ENCODE measurements at places on chromosomes 12 and 14. TPM values are rescaled to one million over a fixed set of nuclear protein-coding genes. Genes with fewer than 3 reads are reported as not detected.

- no peak for DNase-seq
- no peaks in the 10 kb centered on the region for H3K27me3 ChIP-seq
- H3K27ac ChIP-seq, result peak overlapping the region; percentile 54
Observed at GRCh38 chr12:39780411-39780912, 160.9 kb upstream of the ABCD2 start.

DNA sequence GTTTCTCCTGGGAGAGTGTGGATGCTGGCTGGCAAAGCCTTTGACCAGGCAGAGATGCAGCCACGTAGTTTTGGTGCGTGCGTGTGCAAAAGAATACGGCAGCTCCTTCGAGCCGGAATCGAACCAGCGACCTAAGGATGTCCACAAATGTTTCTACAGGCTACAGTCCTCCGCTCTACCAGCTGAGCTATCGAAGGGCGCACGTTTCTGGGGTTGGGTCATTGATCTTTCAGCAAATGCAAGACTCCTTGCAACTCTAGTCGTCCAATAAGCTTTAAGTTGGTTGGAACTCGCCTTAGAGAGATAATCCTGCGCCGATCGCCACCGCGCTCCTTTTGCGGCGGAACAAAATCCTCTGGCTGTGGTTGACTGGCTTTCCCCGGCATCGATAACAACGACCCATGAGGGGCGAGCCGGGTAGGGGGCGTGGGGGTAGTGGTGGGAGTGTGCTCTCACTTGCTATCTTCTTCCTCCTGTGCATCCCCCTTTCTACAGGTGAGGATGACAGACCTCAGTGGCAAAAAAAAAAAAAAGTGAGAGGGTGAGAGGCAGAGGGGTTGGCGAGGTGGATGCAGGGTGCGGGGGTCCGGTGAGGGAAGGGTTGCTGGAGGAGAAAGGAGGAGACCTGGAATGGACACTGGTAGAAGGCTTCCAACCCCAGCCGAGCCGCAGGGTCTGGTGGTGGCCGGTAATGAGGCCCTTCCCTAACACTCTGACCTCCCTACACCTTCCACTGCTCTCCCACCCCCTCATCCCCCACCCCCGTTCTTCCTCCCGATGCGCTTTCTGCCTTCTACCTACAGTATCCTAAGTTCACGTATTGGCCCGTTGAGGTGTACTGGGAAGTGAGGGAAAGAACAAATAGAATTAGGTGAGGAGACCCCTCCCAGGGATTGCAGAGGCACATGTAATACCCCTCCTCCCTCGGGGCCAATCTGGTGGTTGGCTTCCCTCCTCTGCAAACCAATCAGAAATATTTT lies 11.8 kb upstream of the OR6S1 start:
- H3K27me3 ChIP-seq, result peaks cover 12% of the 10 kb centered on the region
- H3K27ac ChIP-seq, result no peak overlapping the region
- DNase-seq, result no peak
- H3K4me3 ChIP-seq, result no peak overlapping the region
- no peaks in the 10 kb centered on the region for H3K4me1 ChIP-seq

DNA sequence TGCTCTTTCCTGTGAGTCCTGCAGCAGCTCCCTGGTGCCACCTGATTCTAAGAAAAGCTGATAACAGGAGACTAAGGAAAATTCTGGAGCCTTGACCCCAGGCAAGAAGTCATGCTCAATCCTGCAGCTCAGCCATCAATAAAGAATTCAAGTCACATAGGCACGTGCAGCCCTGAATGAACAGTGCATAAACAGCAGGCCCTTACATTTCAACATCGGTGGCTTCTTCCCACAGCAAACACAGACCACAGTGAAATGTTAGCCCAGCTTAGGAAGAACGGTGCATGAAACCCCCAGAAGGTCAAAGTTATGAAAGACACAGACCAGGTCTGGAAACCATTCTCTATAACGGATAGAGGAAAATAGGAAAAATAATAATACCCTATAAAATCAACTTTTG lies 10.5 kb downstream of the CINP start:
- H3K27me3 ChIP-seq, result no peaks in the 10 kb centered on the region
- H3K4me1 ChIP-seq, result no peaks in the 10 kb centered on the region

GRCh38 chr12:124927201-124928094 lies 13.0 kb upstream of the UBC start:
- H3K36me3 ChIP-seq, result no peaks in the 10 kb centered on the region
- H3K4me3 ChIP-seq, result peak overlapping the region; percentile 70
- H3K27ac ChIP-seq, result peak overlapping the region; percentile 85

- peaks cover 38% of the 10 kb centered on the region for H3K4me1 ChIP-seq
- DNase-seq, result peak; percentile 71
- H3K36me3 ChIP-seq, result no peaks in the 10 kb centered on the region
- H3K27ac ChIP-seq, result no peak overlapping the region
Observed at GRCh38 chr12:88432531-88433490, 147.5 kb downstream of the KITLG start.

GRCh38 chr14:68862954-68863594 lies 70.2 kb upstream of the ZFP36L1 start:
- DNase-seq, result peak; percentile 88
- no peaks in the 10 kb centered on the region for H3K27me3 ChIP-seq
- no peaks in the 10 kb centered on the region for H3K36me3 ChIP-seq
- H3K4me1 ChIP-seq, result no peaks in the 10 kb centered on the region
- H3K27ac ChIP-seq, result peak overlapping the region; percentile 37

DNA sequence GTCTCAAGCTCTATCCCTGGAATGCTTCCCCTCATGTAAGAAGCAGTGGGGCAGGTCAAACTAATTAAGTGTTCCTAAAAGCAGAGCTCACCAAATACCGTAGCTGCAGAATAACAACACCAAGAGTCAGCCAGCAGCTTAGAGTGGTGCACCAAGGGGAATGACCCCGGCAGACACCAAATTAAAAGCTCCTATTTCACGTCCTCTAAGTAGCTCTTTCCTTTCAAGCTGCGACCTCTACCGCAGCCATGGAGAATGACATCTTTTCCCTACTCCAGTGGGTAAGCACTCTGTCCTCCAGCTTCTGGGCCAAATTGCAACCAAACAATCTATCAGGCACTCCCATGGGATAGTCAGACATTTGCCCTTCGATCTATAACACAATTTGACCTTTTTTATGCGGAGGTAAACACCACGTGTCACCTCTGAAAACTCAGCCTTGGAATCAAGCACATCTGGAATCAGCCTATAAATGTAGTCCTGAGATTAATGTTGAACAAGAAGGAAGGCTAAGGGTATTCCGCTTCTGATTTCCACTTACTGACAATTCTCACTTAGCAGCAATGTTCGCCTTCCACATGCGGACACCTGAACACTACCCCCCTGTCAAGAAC lies 67.6 kb upstream of the CDKN3 start:
- no peak overlapping the region for H3K4me3 ChIP-seq
- no peaks in the 10 kb centered on the region for H3K36me3 ChIP-seq
- H3K4me1 ChIP-seq, result peaks cover 6% of the 10 kb centered on the region
- no peak for DNase-seq

DNA sequence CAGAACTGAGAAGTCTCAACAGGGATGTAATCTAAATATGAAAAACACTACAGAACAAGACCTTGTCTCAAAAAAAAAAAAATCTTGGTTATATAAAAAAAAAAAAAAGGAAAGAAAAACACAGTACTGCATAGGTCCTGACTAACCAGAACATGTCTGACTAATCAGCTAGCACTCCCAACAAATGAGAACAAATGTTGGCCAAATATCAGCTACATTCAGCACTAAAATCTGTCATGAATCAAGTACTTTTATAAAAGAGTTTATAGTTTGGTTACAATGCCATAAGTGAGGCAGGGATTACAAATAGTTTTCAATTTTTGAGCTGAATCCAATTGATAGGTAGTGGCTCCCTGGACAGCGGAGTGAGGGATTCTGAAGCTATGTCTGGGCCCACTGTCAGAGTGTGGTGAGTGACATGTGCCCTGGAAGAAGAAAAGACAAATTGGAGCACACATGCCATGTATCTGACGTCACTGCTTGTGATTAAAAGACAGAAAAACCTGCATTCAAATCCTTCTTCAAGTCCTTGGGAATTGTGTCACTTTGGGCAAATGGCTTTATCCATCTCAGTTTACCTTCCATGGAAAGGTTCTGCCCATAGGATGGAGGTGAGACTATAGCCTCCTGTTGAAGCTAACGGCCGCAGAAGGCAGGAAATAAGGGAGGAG lies 5.6 kb upstream of the FAM234B start:
- no peak overlapping the region for H3K27ac ChIP-seq
- no peaks in the 10 kb centered on the region for H3K36me3 ChIP-seq
- no peak overlapping the region for H3K4me3 ChIP-seq
- DNase-seq, result no peak
- H3K4me1 ChIP-seq, result peaks cover 14% of the 10 kb centered on the region
- no peaks in the 10 kb centered on the region for H3K27me3 ChIP-seq

- H3K27ac ChIP-seq, result no peak overlapping the region
- no peak for DNase-seq
- H3K27me3 ChIP-seq, result no peaks in the 10 kb centered on the region
- H3K4me1 ChIP-seq, result no peaks in the 10 kb centered on the region
Observed at GRCh38 chr12:26100666-26101349, 24.0 kb downstream of the BHLHE41 start.

DNA sequence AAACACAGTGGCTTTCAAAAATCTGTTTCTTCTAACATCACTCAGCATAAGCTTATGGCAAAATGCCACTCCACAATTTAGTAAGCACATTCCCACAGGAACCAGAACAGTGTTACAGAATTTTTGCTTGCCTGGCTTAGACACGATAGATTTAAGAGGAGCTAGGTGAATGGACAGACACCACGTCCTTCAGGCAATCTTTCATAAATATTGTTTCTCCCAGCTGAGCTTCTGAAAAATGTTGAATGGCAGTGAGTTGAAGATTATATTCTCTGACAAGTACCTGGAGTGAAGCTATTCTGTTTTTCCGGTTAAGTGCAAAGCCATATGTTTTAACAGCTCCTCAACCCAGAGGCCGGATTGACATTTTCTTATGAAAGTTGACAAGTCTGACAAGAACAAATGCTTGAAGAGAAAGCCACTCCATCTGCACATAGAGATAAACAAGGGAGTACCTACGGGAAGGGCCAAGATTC lies 102.0 kb downstream of the FSCB start:
- H3K4me1 ChIP-seq, result no peaks in the 10 kb centered on the region
- H3K36me3 ChIP-seq, result no peaks in the 10 kb centered on the region
- no peaks in the 10 kb centered on the region for H3K27me3 ChIP-seq
- no peak overlapping the region for H3K27ac ChIP-seq

GRCh38 chr14:80055226-80055625 lies 156.1 kb downstream of the DIO2 start:
- H3K27ac ChIP-seq, result no peak overlapping the region
- H3K4me1 ChIP-seq, result no peaks in the 10 kb centered on the region
- H3K4me3 ChIP-seq, result no peak overlapping the region
- no peaks in the 10 kb centered on the region for H3K27me3 ChIP-seq
- DNase-seq, result no peak

- no peaks in the 10 kb centered on the region for H3K27me3 ChIP-seq
- H3K36me3 ChIP-seq, result no peaks in the 10 kb centered on the region
- peaks cover 29% of the 10 kb centered on the region for H3K4me1 ChIP-seq
- DNase-seq, result no peak
- H3K27ac ChIP-seq, result peak overlapping the region; percentile 86
- peak overlapping the region; percentile 38 for H3K4me3 ChIP-seq
Observed at GRCh38 chr12:75390156-75390898, 562 bp upstream of the GLIPR1L2 start.

The MGAT4C gene
- total RNA-seq, result 1.1 TPM

The BEGAIN gene
- total RNA-seq, result 0.49 TPM

The EML1 gene
- 141 TPM for total RNA-seq

The NFATC4 gene
- total RNA-seq, result 58.1 TPM

Measured in sigmoid colon (tissue), 7 donors.